Suppressor macrophage treated with lipopolysaccharide for 4 hours (primary cell): ENCODE measurements at places on chromosomes 6 and 20.

DNA sequence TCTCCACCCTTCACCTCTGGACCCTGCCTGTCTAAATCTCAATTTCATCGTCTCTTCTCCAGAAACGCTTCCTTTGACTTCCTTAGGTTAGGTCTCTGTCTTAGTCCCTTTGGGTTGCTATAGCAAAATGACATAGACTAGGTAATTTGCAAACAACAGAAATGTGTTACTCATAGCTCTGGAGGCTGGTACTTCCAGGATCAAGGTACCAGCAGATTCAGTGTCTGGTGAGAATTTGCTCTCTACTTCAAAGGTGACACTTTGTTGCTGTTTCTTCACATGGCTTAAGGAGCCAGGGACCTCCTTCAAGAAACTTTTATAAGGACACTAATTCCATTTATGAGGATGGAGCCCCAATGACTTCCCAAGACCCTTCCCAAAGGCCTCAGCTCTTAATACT lies 145.1 kb upstream of the IMPG1 start:
- no peak for DNase-seq

DNA sequence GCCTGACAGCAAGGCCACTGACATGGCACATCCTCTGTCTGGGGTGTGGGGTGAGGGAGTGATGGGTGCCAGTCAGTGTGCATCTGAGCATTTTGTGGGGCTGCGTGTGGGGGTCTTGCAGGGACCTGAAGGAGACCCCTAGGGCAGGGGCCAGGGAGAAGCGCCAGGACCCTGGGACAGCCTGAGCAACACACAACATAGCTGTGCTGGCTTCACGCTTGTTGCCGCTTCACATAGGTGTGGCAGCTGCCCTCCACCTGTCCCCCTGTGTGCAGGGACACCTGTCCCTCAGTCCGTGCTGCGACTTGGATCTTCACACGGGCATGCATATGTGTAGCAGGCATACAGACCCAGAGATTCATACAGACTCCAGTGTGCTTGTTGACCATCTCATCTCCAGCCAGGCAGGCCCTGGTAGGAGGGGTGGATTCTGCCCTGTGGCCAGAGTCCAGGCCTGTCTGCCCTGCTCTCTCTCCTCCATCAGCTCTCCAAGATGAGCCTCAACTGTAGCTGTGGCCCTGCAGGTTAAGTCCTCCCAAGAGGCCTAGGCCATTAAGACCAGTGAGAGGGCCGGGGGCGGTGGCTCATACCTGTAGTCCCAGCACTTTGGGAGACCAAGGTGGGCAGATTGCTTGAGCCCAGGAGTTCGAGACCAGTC lies 3.2 kb upstream of the NPBWR2 start:
- DNase-seq, result no peak

- DNase-seq, result no peak
Observed at GRCh38 chr6:157148391-157149323, 174.7 kb downstream of the TMEM242 start.

DNA sequence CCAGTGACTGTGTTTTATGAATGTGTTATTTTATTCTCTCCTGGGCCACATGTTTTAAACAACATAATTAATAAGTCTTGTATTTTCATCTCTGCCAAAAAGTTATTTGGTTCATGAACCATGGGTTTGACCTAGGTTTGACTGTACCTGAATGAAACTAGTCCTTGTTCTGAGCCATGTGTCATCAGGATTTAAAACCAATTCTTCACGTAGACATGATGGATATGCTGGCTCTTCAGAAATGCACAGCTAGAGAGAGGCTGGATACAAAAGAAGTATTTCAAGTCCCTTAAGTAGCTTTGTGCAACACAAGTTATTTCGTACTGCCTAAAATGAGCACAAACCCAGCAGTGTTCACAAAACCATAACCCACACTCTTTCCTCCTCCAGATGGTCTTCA lies 116.1 kb downstream of the IBTK start:
- DNase-seq, result no peak

DNA sequence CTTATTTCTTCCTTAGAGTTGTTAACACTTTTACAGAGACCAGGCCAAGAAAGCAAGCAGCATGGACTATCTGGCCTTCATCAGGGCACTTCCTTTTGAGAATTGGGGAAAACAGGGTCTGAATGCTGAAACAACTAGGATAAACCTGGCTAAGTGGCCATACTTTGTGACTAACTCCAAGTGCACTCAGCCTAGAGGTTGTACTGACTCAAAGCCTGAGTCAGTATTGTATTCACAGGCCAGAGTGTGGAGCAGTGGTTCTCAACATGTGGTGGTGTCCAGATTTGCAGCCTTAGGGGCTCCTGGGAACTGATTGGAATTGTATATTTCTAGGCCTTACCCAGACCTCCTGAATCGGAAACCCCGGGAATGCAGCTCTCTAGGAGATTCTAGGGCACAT lies 20.1 kb downstream of the SEC23B start:
- no peak for DNase-seq

- DNase-seq, result no peak
Observed at GRCh38 chr6:74579794-74580193, 626.1 kb downstream of the COL12A1 start.
